A549 (cell line): ENCODE measurements at places on chromosomes 5 and 9.

DNA sequence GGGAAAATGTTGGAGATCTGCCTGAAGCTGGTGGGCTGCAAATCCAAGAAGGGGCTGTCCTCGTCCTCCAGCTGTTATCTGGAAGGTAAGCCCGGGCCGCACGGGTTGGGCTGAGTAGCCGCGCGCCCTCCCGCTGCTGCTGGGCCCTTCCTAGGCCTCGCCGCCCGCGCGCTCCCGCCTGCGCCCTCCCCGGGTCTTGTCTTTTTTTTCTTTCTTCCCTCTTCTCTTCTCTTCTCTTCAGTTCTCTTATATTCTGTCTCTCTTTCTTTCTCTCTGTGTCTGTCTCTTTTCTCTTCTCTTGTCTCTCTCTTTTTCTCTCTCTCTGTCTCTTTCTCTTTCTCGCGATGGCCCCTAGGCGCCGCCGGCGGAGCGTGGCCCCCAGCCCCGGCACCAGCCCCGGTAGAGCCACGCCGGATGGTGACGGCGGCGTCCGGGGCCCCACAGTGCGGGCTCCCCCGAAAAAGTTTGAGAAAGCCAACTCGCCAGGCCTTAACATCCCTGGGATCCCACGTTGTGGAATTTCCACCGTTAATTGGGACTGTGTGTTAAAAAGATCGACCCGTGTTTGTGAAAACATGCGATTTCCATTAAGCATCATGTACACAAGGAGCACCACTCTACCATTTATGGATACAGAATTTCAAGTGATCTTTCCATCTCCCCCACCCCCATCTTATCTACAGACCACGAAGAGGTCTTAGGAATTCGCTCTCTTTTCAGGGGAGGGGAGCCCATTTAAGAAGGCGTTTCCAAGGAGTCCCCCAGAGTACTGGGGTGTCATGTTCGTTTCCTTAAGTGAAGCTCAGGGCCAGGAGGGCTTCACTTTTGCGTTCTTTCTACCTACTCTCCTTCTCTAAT is 616 bp downstream of the ABL1 start:
- DNase-seq = peak; percentile 61

DNA sequence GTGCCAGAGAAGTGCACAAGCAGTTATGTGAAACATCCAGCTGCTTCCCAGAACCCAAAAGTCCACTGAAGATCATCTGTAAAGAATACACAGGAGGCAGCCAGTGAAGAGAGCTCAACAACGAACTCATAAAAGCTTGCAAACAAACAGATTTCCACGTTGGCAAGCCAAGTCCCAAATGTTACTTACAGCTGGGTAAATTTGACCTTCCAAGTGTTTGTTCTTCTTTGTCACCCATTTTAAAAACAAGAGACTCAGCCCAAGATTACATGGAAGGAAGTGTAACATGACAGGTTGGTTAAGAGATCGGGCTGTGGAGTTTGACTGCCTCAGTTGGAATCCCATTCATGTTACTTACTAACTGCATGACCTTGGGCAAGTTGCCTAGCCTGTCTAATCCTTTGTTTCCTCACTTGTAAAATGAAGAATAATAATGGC is 174.9 kb upstream of the PAPPA start:
- DNase-seq = peak; percentile 57

DNA sequence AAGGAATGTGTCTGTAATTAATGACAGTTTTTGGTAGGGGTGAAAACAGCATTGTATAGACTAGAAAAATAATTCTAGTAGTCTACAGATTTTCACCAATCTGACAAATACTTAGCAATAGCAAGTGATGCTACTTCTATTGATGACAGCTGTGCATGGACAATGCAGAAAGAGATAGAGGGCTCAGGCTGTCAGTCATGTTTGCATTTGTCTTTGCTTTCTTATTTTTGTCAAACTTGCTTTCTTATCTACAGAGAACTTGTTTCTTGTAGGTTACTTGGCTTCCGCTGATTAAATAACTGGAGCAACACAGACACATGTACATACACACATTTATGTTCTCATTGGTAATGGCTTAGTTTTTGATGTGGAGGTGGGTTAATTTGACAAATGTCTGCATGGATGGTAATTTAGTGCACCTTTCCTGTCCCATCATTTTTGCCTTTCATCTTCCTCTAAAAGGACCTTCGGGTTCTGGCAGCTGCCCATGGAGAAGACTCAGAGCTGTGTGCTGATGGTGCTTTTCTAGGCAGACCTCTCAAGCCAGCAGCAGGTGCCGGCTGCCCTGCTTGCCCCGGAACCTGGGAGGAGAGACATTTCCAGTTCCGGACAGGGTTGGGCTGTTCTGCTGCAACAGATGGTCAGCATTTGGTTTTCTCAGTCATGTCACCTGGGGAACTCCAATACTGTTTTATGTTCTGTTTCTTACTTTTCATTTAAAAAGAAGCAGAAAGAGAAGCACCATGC is 28.8 kb downstream of the CAMK4 start:
- DNase-seq = no peak

GRCh38 chr9:110769667-110770066 is 101.1 kb downstream of the MUSK start:
- no peak for DNase-seq

DNA sequence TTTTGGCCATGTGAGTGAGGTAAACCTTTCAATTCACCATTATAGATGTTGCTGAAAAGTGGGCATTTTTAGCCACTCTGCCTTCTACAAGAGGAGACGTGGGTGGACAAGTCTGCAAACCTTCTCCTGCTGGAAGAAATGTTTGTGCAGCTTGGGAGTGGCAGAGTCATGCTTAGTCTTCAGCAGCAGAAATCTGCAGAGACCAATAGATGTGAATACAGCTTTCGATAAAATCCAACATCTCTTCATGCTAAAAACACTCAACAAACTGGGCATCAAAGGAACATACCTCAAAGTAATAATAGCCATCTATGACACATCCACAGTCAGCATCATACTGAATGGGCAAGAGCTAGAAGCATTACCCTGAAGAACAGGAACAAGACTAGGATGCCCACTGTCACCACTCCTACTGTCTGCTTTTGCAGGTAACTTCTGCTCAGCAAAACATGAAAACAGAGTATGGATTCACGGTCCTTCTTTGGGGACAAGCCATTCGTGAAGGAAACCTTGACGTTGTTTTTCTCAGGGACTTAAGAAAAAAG is 91.3 kb downstream of the RALGPS1 start:
- no peak for DNase-seq

DNA sequence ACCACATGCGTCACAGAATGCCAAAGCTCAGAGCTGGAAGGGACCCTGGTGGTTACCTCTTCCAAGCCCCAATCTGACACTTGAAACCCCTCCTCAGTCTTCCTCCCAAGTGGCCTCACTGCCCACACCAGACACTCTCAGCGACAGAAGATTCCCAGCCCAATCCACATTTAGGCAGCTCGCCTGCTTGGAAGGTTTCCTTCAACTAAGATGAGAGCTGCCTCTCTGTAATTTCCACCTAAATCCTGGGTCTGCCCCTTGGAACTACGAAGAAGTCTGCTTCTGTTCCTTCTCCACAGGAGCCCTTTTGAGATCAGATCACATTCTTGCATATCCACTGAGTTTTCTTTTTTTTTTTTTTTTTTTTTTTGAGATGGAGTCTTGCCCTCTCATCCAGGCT is 83.7 kb downstream of the PAX5 start:
- DNase-seq = no peak

DNA sequence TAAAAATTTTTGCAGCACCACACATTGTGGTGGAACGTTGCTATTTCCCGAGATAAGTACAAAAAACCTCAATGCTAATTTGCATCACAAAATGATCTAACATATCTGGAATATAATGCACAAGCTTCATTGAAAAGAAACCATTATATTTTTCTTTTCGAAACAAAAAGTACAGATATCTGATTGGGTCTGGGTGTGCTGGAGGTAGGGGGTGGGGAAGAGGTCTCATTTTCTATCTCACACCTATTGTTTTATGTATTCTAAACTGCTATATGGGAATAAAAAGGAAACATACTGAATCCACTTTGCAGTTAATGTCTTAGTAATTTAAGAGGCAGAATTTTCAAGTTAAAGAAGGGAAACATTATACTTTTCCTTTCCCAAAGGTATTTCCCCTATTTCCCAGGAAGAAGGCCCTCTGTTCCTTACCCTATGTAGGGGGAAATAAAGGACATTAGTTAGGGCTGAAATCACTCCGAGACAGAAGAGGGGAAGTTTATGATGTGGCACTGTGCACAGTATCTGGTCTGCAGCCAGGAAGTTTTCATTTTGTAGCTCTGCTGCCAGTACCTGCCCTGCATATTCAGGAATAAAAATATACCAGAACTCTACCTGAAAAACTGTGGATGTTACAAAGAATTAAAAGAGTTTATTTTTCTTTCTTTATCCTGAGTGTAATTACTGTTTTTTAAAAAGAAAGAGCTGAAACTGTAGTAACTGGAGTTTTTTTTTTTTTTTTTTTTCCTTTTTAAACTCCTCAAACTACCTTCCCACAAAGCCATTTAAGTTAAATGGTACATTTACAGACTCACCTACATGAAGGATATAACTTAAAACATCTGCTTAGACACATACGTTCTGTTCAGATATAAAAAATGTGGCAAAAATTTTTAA is 7.4 kb downstream of the MEF2C start:
- DNase-seq = no peak

DNA sequence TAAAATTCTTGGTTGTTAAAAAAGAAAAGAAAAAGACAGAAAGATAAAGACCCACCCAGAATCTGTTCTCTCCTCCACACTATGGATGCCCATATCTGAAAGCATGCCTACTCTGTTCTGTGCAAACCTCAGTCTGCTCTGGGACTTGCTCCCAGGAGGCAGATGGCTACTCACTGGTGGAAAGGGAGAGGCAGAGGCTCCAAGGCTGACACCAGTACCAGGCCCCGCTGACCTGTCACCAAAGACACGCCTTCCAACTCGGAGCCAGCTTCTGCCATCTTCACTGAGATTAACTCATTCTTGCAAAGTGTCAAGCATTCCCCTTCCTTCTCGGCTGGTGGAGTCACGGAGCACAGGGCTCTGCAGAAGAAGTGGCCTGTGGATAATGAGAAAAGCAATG is 21.6 kb downstream of the SH3TC2 start:
- DNase-seq = no peak

DNA sequence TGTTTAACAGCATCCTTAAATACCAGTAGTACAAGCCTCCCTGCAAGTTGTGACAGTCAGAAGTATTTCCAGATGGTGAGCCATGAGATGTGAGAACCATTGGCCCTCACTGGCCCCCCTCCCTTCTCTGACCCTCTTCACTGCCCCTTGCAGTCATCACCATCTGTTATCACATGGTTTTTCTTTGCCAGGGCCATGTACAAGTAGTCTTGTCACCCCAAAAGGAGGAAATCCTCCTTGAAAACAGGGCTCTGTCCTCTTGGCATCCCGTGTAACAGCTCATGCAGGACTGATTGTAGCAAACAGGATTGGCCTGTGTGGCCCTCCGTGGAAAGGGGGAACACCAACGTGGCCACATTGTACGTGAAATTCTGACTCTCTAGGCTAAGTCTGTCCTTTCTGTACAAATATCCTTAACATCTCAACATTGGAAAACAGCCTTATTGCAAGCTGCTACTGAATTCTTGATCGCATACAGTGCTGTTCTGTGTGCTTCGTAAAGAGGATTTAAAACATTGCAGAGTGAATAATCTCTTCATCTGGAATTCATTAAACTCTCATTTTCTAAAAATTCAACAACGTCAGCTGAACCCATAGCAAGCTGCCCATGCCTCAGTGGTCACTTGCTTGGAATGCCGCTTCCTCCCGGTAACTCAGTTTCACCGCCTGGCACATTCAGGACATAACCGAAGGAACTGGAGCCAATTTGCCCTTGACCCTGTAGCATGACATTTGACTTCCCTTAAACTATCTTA is 171.7 kb downstream of the ATPSCKMT start:
- no peak for DNase-seq

GRCh38 chr5:127702434-127702833 is 757 bp upstream of the CCDC192 start:
- no peak for DNase-seq

DNA sequence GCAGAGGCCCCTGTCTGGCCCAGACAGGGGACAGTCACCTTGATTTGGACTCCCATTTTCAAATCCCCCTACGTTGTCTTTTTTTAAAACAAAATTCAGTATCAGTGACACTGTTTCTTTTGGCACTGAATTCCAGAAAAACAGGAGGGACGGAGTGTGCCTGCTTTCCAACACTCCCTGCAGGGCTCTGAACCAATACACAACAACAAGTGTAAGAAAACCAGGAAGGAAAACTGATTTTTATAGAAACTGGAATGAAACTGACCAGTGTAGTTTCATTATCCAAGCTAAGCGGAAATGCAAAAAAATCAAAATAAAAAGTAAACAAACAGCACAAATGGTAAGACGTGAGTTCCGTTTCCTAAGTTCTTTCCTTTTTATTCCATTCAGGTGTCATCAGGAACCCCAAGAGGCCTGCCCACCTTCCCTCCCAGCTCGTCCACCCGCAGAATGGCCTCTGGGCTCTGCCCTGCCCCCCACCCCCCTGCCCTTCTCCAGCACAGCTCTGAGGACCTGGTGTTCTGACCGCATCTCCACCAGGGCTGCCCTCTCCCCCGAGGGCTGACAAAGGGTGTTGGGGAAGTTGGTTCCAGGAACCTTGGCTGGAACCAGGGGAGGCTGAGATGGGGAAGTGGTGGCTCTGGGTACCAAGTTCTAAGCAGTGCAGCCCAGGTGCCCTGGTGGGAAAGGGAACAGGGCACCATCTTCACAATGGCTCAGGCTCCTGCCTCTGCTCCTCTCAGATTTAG is 73.6 kb downstream of the PSD2 start:
- DNase-seq = no peak

DNA sequence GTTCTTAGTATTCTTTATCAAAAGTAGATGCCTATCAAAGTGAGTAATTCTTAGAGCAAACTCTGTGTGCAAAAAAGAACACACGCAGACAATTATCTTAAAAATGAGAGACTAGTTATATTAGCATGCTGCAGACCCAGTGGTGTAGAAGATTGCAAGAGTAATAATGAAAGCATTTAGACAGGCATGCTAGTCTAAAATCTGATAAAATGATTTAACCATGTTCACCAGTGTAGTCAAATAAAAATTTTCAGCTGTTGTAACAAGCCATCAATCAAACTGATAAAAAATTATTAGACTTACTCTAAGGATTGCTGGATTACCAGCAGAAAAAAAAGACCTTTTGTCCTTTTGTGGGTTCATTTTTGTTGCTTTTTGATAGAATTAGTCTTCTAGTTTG is 241.9 kb upstream of the TLE4 start:
- no peak for DNase-seq

GRCh38 chr9:89956331-89956730 is 351.5 kb downstream of the GADD45G start:
- no peak for DNase-seq

- DNase-seq = no peak
These were observed 46.0 kb downstream of the COL5A1 start for GRCh38 chr9:134687556-134687955.
